NCI-H2029 treated with DMSO at 0.1 percent for 48 hours (cell line): ENCODE measurements at places on chromosomes 4 and X.
A peak's percentile ranks its signal among the peaks of the same experiment; 100 is the strongest.

- DNase-seq = no peak
Observed at GRCh38 chr4:8737075-8737474, 134.6 kb downstream of the HMX1 start.

GRCh38 chr4:162104459-162105124 lies 59.2 kb downstream of the FSTL5 start:
- DNase-seq = no peak

GRCh38 chr4:53461244-53461643 lies 83.8 kb downstream of the FIP1L1 start:
- no peak for DNase-seq

GRCh38 chrX:110142096-110142495 lies 139.2 kb downstream of the TMEM164 start:
- DNase-seq = no peak

- DNase-seq = no peak
Observed at GRCh38 chr4:99654361-99654761, 3.3 kb downstream of the C4orf54 start.

- no peak for DNase-seq
Observed at GRCh38 chr4:85126991-85127591, 160.6 kb upstream of the WDFY3 start.

DNA sequence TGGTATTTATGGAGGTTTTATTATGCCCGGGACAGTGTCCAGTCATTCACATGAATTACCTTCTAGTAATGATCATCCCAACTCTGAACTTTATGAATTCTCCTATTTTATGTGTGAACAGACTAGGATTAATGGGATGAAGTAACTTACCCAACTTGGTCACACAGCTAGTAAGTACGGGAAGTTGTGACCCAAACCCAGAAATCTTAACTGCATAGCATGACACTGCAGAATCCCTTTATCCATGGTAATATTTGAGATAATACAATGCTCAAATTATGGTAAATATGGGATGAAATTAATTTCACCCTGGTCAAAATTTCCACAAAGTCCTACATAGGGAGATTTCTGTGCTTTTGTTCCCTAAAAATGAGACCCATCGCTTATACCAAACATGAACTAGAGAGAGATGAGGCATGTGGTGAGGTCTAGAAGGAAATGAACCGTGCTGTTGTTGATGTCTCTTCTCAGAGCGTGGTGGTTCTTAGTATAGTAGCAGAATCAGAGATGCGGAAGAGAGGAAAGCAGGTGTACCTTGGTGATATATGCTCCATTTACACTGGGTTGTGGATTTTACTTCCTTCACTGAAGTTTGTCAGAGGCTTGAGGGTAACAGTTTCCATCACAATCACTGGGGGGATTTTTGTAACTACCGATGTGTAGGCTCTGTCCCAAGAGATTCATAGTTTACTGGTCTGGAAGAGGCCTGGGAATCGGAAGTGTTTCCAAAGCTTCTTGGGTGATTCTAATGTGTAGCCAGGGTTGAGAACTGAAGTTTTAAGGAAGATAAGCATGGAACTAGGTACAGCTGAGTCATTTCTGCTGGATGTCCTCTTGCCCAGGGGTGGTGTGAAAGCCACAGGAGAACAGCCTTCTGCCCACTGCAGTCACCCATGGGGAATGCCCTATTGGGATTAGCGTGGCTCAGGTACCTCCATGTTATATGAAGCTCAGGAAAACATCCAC lies 30.2 kb upstream of the FAM9C start:
- no peak for DNase-seq

GRCh38 chr4:2948895-2949781 lies 14.1 kb downstream of the NOP14 start:
- no peak for DNase-seq

DNA sequence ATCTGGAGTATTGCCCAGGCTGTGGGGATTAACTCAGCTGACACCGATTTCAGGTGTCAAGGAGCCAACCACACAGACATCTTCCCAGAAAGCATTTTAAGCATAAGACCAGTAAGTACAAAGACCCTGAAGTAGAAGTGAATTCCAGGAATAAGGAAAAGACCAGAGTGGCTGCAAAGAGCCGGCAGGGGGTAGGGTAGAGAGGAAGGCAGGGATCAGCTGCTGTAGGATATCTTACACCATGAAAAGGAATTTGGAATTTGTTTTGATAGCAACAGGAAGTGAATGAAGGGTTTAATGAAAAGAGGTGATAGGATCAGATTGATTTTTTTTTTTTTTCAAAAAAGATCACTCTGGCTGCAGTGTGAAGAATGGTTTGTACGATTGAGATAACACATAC lies 113.6 kb upstream of the PPARGC1A start:
- no peak for DNase-seq

DNA sequence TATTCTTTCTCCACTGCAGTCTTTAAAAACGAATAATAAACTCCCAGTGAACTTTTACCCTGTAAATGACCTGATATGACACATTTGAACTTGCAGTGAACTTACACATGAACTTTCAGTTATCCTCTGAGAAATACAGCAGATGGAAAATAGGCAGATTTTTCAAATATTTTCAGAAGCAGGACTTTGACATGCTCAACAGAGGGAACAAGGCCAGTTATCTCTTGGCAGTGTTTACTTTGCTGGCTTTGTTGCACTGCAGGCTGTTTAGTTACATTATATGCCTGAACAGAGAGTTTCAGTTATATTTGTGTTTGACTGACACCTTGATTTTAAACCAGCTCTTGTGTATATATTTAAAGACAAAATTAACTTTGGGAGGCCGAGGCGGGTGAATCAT lies 47.6 kb upstream of the FGG start:
- DNase-seq = no peak

DNA sequence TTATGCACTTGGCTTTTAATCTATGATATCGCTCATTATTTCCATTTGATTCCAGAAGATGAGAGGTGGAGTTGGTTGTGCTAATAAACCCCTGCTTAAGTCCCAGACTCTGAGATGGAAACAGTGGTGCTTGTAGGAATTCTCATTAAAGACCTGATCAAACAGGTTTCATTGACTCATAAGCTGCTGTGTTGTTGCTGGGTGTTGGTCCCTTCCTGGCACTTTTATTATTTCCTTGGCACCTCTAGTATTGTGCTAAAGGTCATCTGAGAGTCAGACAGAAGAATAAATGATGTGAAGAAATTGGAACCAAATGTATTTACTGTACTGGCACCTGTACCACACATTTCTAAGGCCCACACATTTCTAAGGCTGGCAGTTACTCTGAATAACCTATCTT lies 544.7 kb upstream of the NR3C2 start:
- no peak for DNase-seq

GRCh38 chrX:9135901-9136510 lies 102.1 kb upstream of the FAM9B start:
- no peak for DNase-seq

DNA sequence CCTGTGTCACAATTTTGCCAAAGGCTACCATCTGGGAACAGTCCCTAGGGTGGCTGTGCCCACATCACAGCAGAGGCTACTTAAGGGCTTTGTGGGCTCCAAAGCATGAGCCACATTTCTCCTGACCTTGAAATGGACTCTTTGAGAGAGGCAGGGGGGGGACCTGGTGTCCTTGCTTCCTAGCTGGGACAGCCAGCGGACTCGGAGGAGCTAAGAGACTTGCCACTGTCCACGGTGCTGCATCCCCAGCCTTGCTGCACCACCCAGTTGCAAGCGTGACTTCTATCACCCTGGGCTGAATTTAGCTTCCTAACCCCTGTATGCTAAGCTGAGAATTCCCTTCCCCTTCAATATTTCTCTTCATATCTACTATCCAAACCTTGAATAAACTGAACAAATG lies 99.0 kb downstream of the PHKA2 start:
- DNase-seq = no peak

GRCh38 chr4:113880240-113881028 lies 99.0 kb downstream of the ARSJ start:
- DNase-seq = no peak

DNA sequence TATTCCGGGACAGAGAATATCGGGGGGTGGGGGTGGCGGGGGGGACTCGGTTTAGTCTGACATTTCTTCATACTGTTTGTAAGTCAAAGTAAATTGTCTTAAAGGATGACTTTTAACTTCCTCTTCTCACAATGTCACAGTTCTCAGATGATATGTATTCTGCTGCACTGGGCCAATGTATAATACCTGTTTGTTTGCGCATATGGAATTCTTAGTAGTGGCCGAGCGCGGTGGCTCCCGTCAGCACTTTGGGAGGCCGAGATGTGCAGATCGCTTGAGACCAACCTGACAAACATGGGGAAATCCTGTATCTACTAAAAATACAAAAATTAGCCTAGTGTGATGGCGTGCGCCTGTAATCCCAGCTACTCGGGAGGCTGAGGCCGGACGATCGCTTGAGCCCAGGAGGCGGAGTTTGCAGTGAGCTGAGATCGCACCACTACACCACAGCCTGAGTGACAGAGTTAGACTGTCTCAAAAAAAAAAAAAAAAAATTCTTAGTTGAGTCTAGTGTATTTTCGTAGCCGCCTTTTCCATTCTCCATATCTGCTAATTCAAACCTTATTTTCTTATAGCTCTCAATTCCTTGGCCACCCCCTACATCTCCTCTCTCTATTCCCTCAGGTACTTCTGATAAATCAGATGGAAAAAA lies 851 bp downstream of the POLR2B start:
- no peak for DNase-seq

DNA sequence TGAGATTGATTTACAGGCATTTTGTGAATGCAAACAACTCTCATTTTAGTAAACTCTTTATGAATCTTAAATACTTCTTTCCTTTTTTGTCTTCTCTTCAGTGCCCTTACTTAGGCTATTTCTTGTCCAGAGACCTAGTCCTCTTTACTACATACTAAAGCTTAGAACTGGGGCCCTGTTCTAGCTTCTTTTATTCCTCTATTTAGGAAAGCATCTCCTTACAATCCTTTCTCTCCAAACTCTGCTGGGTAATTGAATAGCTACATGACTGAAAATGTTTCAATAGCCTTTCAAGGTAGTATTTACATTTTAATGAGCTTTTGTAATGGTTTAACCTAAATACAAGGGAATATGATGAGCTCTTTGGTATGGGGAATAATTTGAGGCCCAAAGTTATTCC lies 1701.5 kb upstream of the TENM3 start:
- DNase-seq = no peak

GRCh38 chrX:44462850-44463249 lies 79.8 kb downstream of the FUNDC1 start:
- peak; percentile 16 for DNase-seq

- DNase-seq = no peak
Observed at GRCh38 chr4:10500776-10501175, 43.5 kb upstream of the ZNF518B start.

DNA sequence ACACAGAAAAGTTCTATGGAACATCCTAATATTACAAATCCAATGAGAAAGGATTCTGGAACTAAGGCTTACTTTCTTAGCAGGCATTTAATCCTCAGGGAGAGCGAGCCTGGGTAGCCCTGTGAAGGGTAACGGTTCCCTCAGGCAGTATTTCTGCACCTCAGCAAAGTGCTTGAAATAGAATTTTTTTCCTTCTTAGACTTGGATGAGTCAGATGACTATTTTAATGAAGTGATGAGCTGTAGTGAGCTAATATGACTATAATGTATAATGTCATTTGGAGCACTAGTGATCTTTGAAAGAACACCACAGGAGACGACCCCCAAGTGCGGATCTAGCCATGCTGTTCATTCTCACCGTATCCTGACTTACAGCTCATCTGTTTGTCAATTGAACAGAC lies 493.0 kb upstream of the FAM241A start:
- no peak for DNase-seq

- no peak for DNase-seq
Observed at GRCh38 chr4:7241597-7242125, 49.3 kb downstream of the SORCS2 start.

DNA sequence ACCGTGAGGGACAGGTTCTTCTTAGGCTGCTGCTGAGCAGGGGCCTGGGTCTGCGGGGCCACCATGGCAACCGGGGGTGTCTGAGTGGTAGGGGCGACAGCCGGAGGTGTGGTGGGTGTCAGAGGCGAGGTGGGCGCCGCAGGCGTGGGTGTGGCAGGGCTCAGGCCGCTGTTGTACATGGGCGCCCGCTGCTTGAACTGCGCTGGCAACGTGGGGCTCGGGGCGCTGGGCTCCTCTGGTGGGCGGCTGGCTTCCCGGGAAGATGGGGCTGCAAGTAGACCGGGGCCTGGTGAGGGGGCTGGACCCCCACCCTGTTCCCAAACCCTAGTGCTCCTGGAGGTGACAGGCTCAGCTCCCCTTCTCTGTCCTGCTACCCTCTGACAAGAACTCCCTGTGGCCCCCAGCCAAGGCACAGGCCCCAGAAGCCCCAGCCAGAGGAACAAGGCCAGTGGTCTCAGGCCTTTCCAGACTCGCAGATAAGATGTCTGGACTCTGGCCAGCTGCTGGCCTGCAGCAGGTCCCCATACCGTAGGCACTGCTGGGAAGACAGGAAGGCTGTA lies 24.8 kb downstream of the NELFA start:
- no peak for DNase-seq

- DNase-seq = no peak
Observed at GRCh38 chr4:56843421-56843899, 22.0 kb upstream of the SPINK2 start.

DNA sequence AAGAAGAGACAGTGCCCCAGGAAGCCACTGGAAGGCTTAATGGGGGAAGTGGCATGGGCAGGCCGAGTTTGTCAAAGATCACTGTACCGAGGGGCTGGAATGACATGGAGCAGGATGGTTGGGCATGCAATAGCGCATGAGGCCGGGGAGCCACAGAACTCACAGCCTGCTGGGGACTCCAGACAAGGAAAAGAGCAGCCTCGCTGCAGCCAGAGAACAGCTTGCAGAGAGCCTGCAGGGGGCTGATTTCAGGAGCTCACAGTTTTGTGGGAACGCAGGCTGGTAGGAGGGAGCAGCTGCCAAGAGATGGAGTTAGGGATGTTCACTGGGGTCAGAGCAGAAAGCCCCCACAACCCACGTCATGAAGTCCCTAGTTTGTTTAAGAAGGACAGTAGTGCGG lies 45.4 kb downstream of the STOX2 start:
- no peak for DNase-seq

DNA sequence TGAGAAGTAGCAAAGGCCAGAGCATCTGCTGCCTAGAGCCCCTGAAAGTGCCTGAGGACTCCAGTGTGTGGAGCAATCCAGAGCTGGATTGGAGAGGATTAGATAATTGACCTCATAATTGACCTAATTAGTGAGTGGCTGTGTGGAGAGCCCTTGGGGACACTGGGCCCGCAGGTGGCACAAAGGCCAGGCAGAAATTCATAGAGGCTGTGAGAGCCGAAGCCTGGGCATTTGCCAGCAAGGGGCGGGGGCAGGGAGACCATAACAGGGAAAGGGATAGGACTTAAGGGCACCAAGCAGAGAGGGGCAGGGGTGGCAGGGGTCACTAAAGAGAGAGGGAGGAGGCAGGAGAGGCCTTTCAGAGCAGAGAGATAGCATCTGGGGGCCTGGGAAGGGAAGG lies 45.3 kb downstream of the EFNB1 start:
- DNase-seq = no peak

DNA sequence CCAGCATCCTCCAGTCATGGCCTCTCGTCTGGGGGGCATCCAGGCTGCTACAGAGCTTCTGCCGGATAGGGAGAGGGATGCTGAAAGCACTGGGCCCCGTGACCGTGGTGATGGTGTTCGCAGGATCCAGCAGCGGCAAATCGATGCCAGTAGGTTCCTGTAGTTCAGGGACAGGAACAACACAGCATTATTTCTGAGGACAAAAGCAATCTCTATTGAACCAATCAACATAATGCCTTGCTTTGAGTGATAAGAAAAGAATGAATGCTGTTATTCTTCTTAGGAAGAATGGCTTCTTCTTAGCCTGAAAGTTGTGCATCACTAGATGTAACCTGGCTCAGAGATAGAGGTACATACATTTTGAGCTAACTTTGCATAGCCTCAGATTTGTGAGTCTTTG lies 378.6 kb downstream of the UNC5C start:
- DNase-seq = no peak
